HCT116 (cell line): ENCODE measurements at places on chromosomes 12 and 14.
A peak's percentile ranks its signal among the peaks of the same experiment; 100 is the strongest.

DNA sequence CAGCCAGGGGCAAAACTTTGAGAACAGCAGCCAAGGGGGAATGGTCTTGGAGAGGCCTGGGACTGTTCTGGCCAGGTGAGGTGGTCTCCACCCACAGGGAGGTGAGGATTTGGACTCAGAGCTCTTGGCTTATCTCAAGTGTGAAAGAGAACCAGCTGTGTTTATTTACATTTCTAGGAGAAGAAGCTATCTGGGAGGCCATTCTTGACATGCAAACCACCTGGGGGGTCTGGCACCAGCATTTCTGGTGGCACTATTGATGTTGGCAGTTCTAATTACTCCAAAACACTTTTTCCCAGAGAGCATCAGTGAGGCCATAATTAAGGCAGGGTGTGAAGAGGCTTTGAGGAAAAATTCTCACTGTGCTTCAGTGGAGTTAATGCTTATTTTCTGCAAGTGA, 95.1 kb downstream of the CAND1 start:
- H3K36me3 ChIP-seq = no peaks in the 10 kb centered on the region
- H3K4me1 ChIP-seq = no peaks in the 10 kb centered on the region
- no peak for DNase-seq
- H3K4me3 ChIP-seq = no peak overlapping the region

GRCh38 chr14:99579120-99579836, 24.7 kb downstream of the CCDC85C start:
- DNase-seq = no peak
- H3K4me3 ChIP-seq = peak overlapping the region; percentile 12
- no peaks in the 10 kb centered on the region for H3K27me3 ChIP-seq

DNA sequence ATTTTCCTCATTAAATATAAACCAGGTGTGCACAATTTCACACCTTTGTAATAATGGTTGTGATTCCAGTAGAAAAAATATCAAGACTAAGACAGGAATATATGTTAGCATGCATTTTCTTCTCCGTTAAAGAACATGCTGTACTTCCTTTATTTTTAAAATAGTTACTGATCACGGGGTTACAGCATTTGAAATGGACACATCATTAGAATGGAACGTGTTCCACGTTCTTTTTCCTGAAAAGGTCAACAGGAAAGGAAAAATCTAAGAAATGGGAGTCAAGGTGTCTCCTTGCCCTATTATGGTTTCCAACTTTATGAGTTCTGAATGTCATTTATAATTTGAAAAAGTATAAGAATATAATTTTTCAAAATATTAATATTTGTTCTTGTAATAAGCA, 1325.7 kb downstream of the SLC16A7 start:
- H3K36me3 ChIP-seq = no peaks in the 10 kb centered on the region
- H3K27me3 ChIP-seq = no peaks in the 10 kb centered on the region
- no peak overlapping the region for H3K4me3 ChIP-seq
- H3K27ac ChIP-seq = no peak overlapping the region
- H3K4me1 ChIP-seq = no peaks in the 10 kb centered on the region

- H3K4me1 ChIP-seq = peaks cover 6% of the 10 kb centered on the region; the same call in 1 of the 2 replicates
- no peak overlapping the region for H3K4me3 ChIP-seq
- peaks cover 12% of the 10 kb centered on the region; the same call in 1 of the 2 replicates for H3K36me3 ChIP-seq
- no peaks in the 10 kb centered on the region for H3K27me3 ChIP-seq
- no peak for DNase-seq
These were observed 85.3 kb downstream of the RFLNA start for GRCh38 chr12:124379938-124380754.

DNA sequence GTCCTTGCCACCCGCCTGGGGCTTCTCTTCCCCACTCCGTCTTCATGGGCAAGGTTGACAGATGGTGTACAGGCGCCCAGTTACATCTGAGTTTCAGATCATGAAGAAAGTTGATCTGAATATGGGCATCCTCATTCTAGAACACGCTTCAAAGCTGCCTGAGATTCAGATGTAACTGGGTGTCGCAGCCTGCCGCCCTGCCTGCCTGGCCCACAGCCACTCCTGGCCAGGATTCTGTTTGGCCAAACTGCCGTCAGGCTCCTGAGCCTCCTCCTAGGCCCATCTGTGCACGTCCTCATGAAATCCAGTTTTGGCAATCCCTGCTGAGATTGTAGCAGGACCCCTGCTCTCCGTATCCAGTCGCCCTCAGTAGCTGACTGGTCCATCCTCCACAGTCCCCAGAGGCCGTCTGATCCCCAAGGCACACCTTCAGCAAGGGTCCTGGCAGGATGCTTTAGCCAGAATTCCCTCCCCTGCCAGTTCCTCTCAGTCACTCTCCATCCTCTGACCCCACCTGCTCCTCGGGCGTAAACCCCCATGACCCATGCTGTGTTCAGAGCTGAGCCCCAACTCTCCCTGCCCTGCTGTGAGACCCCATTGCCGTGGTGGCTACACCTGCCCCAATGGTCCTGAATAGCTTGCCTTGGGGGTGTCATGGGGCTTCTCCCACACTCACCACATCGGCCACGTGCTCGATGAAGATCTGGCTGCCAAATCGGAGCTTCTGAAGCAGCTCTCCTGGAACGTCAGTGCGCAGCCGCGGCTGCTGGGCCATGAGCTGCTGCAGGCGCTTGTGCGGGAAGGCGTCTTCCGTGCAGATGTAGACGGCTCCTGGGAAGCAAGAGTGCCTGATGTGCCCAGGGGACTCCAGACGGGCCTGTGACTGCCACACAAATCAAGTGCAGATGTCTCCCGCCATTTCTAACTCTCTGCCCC, 12.5 kb downstream of the XRCC3 start:
- no peaks in the 10 kb centered on the region for H3K27me3 ChIP-seq
- H3K4me1 ChIP-seq = no peaks in the 10 kb centered on the region
- H3K36me3 ChIP-seq = peaks cover 33% of the 10 kb centered on the region; the same call in 1 of the 2 replicates
- DNase-seq = no peak
- no peak overlapping the region for H3K4me3 ChIP-seq

- no peaks in the 10 kb centered on the region for H3K27me3 ChIP-seq
- DNase-seq = no peak
- H3K27ac ChIP-seq = no peak overlapping the region
- H3K4me3 ChIP-seq = no peak overlapping the region
These were observed 393.2 kb upstream of the ATXN7L3B start for GRCh38 chr12:74144396-74144795.

DNA sequence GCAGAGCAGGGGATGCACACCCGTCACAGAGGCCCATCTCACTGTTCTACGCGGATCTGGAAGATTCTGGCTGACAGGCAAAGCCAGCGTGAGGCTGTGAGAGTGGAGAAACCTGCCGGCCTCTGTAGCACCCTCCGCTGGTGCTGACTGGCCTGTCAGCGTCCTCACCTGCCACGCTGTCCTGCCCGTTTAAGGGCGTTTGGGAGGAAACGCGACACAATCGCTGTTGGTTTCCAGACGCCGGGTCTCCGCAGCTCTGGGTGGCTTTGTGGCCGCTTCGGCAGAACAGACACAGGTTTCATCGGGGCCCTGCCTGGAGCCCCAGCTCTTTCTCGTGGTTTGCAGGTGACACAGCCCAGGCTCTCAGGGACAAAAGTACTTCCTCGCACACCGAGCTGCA, 70.6 kb downstream of the NOC4L start:
- peaks cover 13% of the 10 kb centered on the region; the same call in 1 of the 2 replicates for H3K4me1 ChIP-seq
- H3K27me3 ChIP-seq = peaks cover 2% of the 10 kb centered on the region; the same call in 1 of the 2 replicates
- no peak overlapping the region for H3K4me3 ChIP-seq

- H3K4me1 ChIP-seq = peaks cover 21% of the 10 kb centered on the region
- no peaks in the 10 kb centered on the region for H3K27me3 ChIP-seq
- H3K27ac ChIP-seq = no peak overlapping the region
- no peaks in the 10 kb centered on the region for H3K36me3 ChIP-seq
These were observed 474.3 kb downstream of the VRK1 start for GRCh38 chr14:97271451-97271960.

DNA sequence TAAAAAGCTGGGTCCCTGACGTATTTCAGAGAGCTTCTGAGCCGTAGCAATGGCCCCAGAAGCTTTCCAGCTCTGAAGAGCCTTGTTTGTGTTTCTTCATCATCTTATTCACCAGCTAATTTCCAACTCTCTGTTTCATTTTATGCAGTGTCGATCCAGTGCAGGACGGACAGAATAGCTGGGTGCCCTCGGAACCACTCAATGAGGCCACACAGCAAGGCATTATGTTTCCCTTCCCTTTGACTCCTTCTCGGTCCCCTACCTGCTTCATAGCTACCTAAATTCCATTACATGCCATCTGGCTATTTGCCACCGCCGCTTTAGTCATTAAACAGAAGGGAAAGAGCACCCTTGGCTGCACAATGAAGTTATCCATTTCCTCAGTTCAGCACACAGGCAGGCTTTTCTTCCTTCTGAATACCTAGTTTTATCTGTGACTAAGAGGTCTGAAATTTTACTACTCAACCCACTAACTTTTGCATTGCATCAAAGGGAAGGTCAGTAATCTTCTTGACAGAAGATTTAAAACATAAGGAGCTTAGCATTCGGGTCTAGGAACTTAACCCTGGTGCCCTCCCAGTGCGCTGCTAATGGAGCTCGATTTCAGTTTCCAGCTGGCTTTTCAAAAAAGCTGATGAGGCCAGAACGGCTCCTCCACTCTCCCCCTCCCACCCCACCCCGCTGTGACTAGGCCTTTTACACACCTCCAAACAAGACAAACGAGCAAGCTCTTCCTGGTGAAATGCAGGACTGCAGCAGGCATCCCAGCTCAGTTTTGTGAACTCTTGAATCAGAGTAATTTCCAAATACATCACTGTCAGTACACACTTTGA, 176.8 kb downstream of the GXYLT1 start:
- no peaks in the 10 kb centered on the region for H3K36me3 ChIP-seq
- no peak for DNase-seq
- no peak overlapping the region for H3K27ac ChIP-seq
- no peaks in the 10 kb centered on the region for H3K27me3 ChIP-seq
- H3K4me3 ChIP-seq = no peak overlapping the region

DNA sequence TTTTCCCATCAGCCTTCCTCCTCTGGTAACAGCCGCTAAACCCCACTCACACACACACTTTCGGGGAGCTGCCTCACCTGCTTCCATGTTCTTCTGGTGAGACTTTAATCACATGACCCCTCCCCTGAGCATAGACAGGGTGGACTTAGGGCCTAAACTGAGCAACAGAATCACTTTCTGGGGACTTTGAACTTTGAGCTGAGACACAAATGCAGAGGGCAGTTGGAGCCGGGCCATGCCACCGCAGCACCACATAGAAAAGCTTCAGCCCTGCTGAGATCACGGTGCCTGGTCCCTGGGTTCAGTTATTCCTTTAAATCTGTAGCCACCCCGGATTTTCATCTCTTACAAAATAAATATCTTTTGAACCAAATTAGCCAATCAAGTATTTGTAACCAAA, 18.4 kb upstream of the MAP3K9 start:
- H3K27me3 ChIP-seq = no peaks in the 10 kb centered on the region
- H3K27ac ChIP-seq = no peak overlapping the region
- no peak overlapping the region for H3K4me3 ChIP-seq
- DNase-seq = no peak
- peaks cover 5% of the 10 kb centered on the region; the same call in 1 of the 2 replicates for H3K4me1 ChIP-seq
- no peaks in the 10 kb centered on the region for H3K36me3 ChIP-seq

DNA sequence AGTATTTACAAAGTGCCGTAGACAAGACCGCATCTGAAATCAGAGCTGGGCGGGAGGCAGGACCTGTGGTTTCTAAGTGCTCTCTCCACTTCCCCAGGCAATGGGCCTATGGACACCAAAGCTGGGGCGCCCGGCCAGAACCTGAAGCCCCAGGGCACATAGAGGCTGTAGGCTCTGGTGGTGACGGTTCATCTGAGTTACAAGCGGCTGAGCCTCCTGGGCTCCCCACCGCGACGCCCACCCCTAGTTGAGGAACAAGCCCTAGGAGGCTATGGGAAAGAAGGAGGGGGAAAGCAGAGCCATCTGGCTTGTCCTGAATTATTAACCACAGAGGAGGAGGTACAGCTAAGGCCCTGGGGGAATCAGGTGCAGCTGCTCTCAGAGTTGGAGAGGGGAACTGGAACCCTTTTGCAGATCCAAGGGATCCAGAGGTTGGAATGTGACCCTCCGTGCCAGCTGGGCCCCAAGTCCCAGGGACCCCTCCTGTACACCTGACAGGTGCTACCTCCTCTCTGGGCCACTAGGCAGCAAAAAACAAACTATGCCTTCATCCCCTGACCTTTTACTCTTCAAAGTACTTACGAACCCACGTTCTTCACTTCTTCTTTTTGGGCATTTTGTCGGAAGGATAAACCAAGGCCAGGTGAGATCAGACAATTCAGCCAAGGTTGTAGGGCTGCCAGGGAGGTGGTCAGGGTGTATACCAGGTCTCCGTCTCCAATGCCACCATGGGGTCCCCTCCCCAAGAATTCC, 77.2 kb downstream of the ARL6IP4 start:
- no peaks in the 10 kb centered on the region for H3K36me3 ChIP-seq
- DNase-seq = no peak
- peaks cover 29% of the 10 kb centered on the region for H3K4me1 ChIP-seq

DNA sequence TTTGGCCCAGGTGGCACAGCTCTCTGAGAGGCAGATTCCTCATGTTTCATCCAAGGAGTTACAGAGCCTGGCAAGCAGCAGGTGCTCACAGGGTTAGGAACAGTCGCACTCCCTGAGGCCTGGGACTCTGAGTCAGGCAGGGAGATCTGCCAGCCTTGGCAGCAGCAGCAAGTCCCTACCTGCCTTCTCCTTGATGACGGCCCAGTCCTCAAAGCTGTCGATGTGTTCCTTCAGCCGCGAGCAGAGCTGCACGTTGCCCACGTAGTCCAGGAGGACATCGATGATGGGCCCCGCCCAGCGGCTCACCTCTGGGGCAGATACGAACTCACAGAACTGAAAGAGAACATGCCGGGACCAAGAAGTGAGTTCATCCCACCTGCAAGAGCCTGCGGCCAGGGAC, 10.4 kb downstream of the FAM181A start:
- H3K4me1 ChIP-seq = peaks cover 19% of the 10 kb centered on the region
- no peak overlapping the region for H3K27ac ChIP-seq
- no peak for DNase-seq
- H3K36me3 ChIP-seq = no peaks in the 10 kb centered on the region

GRCh38 chr14:22296722-22297121, 292.3 kb downstream of the DAD1 start:
- peaks cover 9% of the 10 kb centered on the region for H3K4me1 ChIP-seq
- DNase-seq = no peak
- H3K36me3 ChIP-seq = no peaks in the 10 kb centered on the region
- no peak overlapping the region for H3K27ac ChIP-seq
- H3K27me3 ChIP-seq = peaks cover 44% of the 10 kb centered on the region
- no peak overlapping the region for H3K4me3 ChIP-seq

- H3K27ac ChIP-seq = no peak overlapping the region
- no peak overlapping the region for H3K4me3 ChIP-seq
- DNase-seq = no peak
- H3K36me3 ChIP-seq = no peaks in the 10 kb centered on the region
- no peaks in the 10 kb centered on the region for H3K4me1 ChIP-seq
These were observed 15.7 kb upstream of the IFT81 start for GRCh38 chr12:110108309-110109036.

DNA sequence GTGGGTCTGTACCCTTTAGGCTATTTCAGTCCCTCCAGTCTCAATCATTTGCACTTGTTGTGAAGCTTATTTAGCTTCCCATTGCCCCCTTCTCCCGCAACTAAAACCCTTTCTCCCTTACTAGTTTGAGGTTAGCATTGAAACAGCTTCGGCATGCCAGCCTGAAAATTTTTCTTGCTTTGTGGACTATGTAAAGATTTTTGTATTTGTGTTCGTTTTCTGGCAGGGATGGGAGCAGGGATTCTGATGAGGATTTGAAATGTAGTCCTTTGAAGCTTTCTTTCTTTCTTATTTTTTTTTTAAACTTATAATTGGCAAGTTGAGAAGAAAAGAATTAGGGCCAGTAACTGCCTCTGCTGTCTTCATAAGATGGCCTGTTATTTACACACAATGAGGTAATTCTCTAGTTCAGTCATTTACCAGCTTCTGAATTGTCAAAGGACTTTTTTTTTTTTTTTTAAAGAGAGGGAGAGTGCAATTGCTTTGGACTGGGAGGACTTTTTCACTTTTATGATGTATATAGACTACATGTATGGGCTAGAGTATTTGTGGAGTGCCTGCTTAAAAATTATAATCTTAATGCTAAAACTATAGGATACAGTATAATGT, 29.0 kb downstream of the PALS1 start:
- H3K27me3 ChIP-seq = no peaks in the 10 kb centered on the region
- H3K4me3 ChIP-seq = no peak overlapping the region
- DNase-seq = no peak
- H3K27ac ChIP-seq = no peak overlapping the region
- H3K36me3 ChIP-seq = no peaks in the 10 kb centered on the region
